ENCODE measurements at places on chromosomes 5 and 9. TPM values are rescaled to one million over a fixed set of nuclear protein-coding genes. Genes with fewer than 3 reads are reported as not detected.

GRCh38 chr9:81693671-81694378 lies 4.5 kb upstream of the TLE1 start:
- H3K27me3 ChIP-seq, result no peaks in the 10 kb centered on the region
- H3K4me3 ChIP-seq, result no peak overlapping the region
- peaks cover 16% of the 10 kb centered on the region for H3K4me1 ChIP-seq
- no peak for DNase-seq

- no peak overlapping the region for H3K4me3 ChIP-seq
- no peak for DNase-seq
- no peak overlapping the region for H3K27ac ChIP-seq
- no peaks in the 10 kb centered on the region for H3K27me3 ChIP-seq
These were observed 76.5 kb upstream of the PJA2 start for GRCh38 chr5:109486200-109486804.

GRCh38 chr9:70607926-70608325 lies 193.5 kb upstream of the KLF9 start:
- no peaks in the 10 kb centered on the region for H3K36me3 ChIP-seq
- DNase-seq, result peak; percentile 67
- no peak overlapping the region for H3K4me3 ChIP-seq

DNA sequence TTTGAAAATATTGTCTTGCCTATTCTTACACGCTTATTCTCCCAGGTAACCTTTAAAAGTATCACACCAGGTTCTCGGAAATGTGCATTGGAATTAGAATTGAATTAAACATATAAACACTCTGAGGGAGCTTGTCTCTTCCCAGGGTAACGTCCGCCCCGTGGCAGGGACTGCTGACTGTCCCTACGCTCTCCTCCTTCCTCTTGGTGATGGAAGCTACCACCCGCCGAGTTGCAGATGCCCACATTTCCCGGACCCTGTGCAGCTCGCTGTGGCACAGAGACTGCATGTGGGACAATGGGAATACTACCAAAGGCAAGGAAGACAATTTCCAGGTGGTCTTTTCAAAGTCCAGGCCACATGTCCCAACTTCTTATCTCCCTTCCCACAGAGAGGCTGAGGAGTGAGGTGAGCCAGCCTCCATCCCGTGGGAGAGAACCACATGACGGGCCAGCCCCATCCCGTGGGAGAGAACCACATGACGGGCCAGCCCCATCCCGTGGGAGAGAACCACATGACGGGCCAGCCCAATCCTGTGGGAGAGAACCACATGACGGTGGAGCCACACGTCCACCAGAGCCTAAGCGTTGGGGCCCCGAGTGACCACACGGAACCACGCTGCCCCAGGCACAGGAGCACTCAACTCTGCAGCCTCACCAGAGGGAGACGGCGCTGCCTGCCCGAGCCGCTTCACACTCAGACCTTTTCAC lies 249.4 kb upstream of the IRX1 start:
- DNase-seq, result no peak
- H3K4me1 ChIP-seq, result no peaks in the 10 kb centered on the region
- no peaks in the 10 kb centered on the region for H3K36me3 ChIP-seq
- no peaks in the 10 kb centered on the region for H3K27me3 ChIP-seq

GRCh38 chr5:131462454-131462853 lies 172.6 kb downstream of the RAPGEF6 start:
- H3K36me3 ChIP-seq, result peaks cover 24% of the 10 kb centered on the region
- no peaks in the 10 kb centered on the region for H3K4me1 ChIP-seq
- H3K27ac ChIP-seq, result no peak overlapping the region

The INSL4 gene
- total RNA-seq, result not detected

The FANCG gene
- 38.9 TPM for total RNA-seq

GRCh38 chr5:69317391-69317790 lies 15.2 kb downstream of the CCDC125 start:
- no peak overlapping the region for H3K27ac ChIP-seq
- no peak overlapping the region for H3K4me3 ChIP-seq
- peaks cover 1% of the 10 kb centered on the region for H3K36me3 ChIP-seq
- DNase-seq, result no peak
- no peaks in the 10 kb centered on the region for H3K27me3 ChIP-seq

The HOMER1 gene
- 4.1 TPM for total RNA-seq

DNA sequence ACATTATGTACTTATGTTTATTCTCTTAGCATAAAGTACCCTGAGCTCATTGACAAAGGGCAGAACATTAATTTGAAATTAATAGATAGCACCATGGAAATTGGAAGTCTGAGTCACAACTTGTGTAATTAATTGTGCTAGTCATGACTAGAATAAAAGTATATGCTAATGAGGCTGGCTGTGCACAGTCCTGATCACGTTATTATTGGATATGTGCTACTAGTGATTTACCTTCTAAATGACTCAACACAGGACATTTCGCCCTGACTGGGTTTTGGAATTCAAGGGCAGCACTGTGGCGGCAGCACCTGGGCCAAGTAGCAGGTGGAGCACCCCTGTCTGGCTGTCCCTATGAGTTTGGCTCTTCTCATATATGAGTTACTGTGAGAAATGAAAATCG lies 341.8 kb downstream of the ICE1 start:
- DNase-seq, result no peak
- H3K4me1 ChIP-seq, result no peaks in the 10 kb centered on the region
- no peaks in the 10 kb centered on the region for H3K36me3 ChIP-seq
- no peak overlapping the region for H3K27ac ChIP-seq

The DCTN4 gene
- total RNA-seq, result 58.4 TPM

DNA sequence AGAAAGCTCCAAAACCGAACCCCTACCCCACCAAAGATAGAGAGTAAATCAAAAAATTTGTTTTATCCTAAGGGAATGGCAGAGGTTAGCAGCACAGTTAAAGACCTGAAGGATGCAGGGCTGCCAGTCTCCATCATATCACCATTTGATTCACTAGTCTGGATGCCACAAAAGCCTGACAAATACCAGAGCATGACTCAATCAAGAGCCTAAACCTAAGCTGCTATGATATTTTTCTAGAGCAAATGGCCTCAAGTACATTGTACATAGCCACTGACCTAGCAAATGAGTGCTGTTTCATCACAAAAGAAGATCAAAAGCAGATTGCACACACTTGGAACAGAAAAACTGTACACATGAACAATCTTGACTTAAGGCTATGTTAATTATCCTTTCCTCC lies 48.0 kb downstream of the DPYSL3 start:
- H3K4me3 ChIP-seq, result no peak overlapping the region
- no peak overlapping the region for H3K27ac ChIP-seq
- no peak for DNase-seq
- H3K36me3 ChIP-seq, result no peaks in the 10 kb centered on the region
- H3K27me3 ChIP-seq, result no peaks in the 10 kb centered on the region

DNA sequence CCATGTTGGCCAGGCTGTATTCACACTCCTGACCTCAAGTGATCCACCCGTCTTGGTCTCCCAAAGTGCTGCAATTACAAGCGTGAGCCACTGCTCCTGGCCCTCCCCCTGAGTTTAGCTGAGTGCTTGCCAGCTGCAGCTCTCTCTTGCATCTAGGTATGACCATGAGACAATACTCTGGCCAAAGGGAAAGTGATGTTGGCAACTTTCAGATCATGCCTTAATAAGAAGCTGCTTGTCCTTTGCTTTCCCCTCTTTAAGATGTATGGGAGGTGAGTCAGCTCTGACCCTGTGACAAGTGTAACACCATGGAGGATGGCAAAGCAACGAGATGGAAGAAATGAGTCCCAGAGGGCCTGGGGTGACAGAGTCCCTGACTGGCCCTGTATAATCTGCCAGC lies 18.7 kb upstream of the DCAF12 start:
- H3K27me3 ChIP-seq, result no peaks in the 10 kb centered on the region
- H3K36me3 ChIP-seq, result no peaks in the 10 kb centered on the region
- DNase-seq, result no peak
- H3K4me1 ChIP-seq, result no peaks in the 10 kb centered on the region
- no peak overlapping the region for H3K27ac ChIP-seq

GRCh38 chr9:20396509-20396908 lies 225.8 kb downstream of the MLLT3 start:
- H3K27ac ChIP-seq, result no peak overlapping the region
- DNase-seq, result no peak
- H3K27me3 ChIP-seq, result no peaks in the 10 kb centered on the region
- no peaks in the 10 kb centered on the region for H3K36me3 ChIP-seq

The SLC34A1 gene
- total RNA-seq, result not detected

- no peak for DNase-seq
- no peaks in the 10 kb centered on the region for H3K4me1 ChIP-seq
These were observed 370.0 kb downstream of the NDUFS4 start for GRCh38 chr5:53930457-53930856.

DNA sequence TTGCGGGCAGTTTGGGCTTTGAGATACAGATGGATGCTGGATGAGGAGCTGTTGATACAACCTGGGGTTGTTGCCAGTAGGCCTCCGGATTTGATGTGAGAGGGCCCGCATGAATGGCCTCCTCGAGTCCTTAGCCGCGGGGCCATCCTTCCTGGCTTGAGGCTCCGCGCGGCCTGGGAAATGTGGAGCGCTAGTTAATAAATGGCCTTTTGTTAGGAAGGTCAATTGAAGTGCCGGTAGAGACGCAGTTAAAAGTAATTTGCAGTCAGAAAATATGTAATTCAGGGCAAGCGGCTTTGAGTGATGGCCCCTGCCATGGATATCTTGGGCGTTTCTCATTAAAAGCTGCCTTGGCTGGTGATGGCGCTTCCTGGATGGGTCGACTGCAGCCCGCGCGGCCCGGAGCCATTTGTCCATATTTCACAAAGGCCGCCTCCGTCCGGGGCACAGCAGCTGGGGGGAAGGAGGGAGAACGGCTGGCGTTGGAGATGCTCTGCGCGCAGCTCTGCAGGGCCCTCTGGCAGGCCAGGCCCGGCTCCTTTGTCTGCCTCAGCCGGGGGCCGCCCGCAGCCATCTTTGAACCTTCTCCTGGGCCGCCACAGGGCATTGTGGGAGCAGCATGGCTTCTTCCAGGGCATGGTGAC lies 11.2 kb downstream of the MVB12B start:
- no peaks in the 10 kb centered on the region for H3K4me1 ChIP-seq
- H3K4me3 ChIP-seq, result no peak overlapping the region
- H3K36me3 ChIP-seq, result no peaks in the 10 kb centered on the region
- H3K27me3 ChIP-seq, result no peaks in the 10 kb centered on the region

The RMRP gene
- 7,890 TPM for total RNA-seq

GRCh38 chr5:6907320-6907918 lies 194.2 kb downstream of the TENT4A start:
- no peaks in the 10 kb centered on the region for H3K36me3 ChIP-seq
- H3K4me1 ChIP-seq, result no peaks in the 10 kb centered on the region
- H3K4me3 ChIP-seq, result no peak overlapping the region
- no peaks in the 10 kb centered on the region for H3K27me3 ChIP-seq
- no peak for DNase-seq

The CDKN2A gene
- 11.7 TPM for total RNA-seq

DNA sequence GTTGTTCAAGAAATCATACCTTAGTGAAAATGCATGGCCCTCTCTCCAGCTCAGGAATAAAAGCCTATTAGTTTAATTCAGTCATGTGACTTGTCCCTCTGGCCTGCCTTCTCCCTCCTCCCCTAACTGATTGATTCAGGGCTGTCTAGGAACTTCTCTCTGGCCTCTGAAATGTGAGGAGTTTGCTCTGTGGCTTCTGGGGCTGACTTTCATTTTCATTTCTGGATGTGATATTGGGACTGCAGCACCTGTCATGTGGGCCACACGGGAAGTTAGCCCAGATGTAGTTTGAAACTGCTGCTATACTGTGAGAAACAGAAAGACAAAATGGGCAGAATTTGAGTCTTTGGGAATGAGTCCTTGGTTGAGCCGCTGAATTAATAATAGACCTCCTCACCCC lies 44.8 kb downstream of the PARP8 start:
- no peaks in the 10 kb centered on the region for H3K36me3 ChIP-seq
- H3K27ac ChIP-seq, result peak overlapping the region; percentile 78
- peak; percentile 82 for DNase-seq
- peak overlapping the region; percentile 29 for H3K4me3 ChIP-seq

The SPAG8 gene
- 5.4 TPM for total RNA-seq

The CCL27 gene
- total RNA-seq, result not detected

DNA sequence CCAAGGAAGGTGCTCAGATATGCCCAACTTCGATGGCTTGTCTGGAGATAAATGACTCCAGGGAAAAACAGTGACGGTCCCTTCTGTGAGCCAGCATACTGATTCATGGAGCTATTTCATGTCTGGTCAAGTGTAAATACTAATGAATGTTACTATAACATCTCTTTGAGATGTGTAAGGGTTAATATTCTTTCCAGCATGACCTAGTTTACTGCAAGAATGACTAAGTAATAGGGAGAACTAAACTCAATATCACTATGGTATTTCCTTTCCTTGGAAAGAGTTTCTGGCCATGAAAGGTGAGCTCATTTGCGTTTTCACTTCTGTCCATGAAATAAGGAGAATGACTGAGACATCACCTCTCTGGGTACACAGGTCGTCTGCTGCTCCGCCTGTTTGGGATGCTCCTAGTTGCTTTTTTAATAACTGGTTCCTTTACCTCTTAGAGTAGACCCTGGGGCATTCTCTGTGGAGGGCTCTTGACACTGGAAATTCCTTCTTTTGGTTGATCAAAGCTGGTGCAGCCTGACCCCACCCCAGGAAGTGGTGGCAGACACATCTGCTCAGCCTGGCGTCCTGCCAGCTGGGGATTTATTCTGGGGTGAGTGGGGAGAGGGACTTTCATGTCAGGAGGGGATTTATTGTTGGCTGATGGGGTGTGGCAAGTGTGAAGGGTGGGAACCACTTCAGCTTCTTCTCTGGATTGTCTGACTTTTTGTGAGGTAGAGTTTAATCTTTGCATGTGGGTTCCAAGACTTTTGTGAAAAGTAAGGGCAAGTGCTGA lies 250.0 kb upstream of the MPDZ start:
- H3K4me1 ChIP-seq, result no peaks in the 10 kb centered on the region
- no peak overlapping the region for H3K4me3 ChIP-seq
- H3K27me3 ChIP-seq, result no peaks in the 10 kb centered on the region
- DNase-seq, result no peak
- no peak overlapping the region for H3K27ac ChIP-seq

The C9 gene
- not detected for total RNA-seq

DNA sequence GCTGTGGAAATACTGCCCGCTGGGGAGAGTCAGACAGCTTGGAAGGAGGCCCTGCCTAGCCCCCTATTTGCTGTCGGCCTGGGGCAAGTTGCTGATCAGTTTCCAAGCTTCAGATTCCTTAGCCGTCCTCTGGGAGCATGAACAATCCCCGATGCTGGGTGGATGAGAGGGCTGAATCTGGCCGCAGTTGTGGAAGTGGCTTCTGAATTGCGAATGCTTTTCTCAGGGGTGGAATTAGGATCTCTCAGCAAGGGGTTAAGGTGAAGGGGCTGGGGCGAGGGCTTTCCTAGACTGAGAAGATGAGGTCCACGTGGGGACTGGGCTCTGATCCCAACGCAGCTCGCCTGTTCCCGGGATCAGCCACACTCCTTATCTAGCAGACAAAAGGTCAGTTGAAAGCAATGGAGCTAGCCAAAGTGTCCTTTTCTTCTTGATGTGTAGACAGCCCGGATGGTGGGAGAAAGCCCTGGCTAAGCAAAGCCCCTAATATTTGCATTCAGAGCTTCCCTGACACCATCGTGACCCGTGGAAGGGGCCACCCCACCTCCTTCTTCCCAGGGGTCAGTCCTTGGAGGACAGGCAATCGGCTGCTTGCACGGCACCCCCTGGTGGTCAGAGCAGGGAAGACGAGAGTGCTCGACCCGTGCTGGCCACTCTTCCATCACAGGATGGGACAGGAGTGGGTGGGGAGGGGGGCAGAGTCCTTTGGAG lies 54.9 kb downstream of the COL15A1 start:
- H3K27me3 ChIP-seq, result no peaks in the 10 kb centered on the region
- no peak overlapping the region for H3K4me3 ChIP-seq
- no peak overlapping the region for H3K27ac ChIP-seq
- peaks cover 2% of the 10 kb centered on the region for H3K4me1 ChIP-seq

GRCh38 chr5:159601216-159601615 lies 270.9 kb upstream of the IL12B start:
- DNase-seq, result no peak
- no peak overlapping the region for H3K27ac ChIP-seq
- no peak overlapping the region for H3K4me3 ChIP-seq
- H3K4me1 ChIP-seq, result no peaks in the 10 kb centered on the region
